ENCODE measurements at places on chromosomes 4 and X.

DNA sequence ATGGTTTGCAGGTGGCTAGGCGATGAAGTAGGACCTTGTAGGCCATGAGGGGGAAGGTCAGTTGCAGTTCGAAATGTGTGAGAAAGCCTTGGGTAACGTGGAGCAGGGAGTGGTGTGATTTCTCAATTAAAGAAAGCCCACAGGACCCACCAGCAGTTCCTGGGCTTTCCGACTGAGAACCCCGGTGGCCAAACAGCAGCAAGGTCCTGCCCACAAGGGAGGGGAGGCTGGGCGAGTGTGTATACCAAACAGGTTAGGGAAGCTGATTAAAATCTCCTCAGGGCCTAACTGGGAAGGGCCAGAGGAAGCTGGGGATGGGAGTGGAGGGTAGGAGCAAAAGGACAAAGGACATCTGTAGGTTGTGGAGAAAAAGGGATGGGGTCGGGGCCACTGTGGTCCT lies 2.4 kb downstream of the ATP6AP1 start:
- no peak for DNase-seq

DNA sequence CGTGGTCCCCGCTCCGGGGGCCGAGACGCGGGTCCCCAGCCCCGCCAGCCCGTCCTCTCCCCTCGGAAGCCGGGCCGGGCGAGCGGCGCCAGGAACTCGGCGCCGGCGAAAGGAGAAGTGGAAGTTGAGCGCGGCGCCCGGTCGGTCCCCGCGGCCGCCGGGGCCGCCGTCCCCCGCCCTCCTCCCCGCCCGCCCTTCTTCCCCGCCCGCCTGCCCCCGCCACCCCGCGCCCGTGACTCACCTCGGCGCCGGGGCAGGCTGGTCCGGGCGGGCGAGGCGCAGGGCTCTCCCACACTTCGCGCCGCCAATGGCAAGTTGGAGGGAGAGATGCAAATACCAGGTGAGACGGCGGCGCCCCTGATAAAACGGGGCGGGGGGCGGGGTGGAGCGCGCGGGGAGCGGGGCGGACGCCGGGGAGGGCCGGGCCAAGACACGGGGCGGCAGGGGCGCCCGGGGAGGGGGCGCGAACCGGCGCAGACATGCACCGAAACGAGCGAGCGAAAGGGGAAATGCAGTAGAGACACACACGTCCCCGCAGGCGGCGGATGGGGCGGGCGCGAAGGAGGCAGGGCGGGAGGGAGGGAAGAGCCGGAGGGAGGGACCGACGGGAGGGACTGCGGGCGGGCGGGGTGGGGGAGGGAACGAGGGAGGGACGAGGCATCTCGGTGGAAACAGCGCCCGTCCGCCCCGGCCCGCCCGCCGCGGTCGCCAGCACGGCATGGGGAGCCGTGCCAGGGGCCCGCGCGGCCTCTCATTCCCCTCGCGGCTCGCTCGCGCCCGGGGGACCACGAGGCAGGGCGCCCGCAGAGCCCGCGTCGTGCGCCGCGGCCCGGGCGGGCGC lies at the start of gene ELF4:
Gene ELF4, minus strand, starts transcription at position 119 of the 841 bp plus-strand sequence. CDS start 29,167 bp downstream, outside the sequence.
- peak; percentile 57 for DNase-seq

GRCh38 chrX:39508300-39508692 lies 589.5 kb downstream of the BCOR start:
- DNase-seq: no peak

DNA sequence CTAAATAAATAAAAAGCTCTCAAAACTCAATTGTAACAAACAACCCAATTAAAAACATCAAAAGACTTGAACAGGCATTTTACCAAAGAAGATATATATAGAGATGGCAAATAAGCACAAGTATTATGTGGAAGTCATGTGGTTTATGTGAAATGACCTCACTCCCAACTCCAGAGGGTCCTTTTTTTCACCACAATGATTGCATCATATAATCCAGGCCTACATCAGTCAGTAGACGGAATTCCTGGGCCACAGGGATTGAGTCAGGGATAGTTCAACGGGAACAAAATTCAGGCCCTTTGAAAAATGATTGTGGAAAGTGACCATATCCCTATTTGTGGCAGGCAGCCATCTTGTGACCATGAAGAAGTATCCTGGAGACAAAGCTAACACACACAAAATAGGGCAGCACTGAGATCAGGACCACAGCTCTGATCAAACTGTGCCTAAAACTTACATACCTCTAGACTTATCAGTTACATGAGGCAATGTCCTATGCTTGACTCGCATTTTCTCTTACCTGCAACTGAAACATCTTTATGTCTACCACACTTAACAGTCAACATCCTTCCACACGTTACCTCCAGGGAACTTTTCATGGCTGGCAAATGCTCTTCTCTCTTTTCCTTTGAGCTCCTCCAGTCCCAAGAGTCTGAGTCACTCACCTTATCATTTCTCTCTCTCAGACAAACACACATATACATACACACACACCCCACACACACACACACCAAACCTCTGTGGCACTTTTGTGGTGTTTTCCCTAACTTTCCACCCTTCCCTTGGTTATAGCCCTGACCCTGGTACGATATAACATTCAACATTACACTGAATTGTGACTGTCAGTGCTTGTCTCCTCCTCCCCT lies 113.5 kb downstream of the PHF8 start:
- peak; percentile 42 for DNase-seq

DNA sequence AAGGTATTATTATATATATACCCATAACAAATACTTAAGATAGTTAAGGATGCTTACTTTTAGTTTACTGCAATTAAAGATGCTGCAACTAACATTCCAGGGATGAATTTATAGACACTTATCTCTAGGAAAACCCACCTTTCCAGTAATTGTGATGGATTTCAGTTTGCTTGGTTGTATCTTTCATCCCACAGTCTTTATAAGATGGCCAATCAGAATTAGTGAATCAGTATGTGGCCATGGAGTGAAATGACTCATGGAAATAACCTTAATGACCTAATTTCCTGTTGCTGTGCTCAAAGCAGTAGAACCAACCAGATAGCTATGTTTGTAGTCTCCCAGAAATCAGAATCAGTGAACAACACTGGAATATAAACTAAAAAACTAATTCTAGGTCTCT lies 26.4 kb downstream of the MOSPD2 start:
- peak; percentile 39 for DNase-seq

DNA sequence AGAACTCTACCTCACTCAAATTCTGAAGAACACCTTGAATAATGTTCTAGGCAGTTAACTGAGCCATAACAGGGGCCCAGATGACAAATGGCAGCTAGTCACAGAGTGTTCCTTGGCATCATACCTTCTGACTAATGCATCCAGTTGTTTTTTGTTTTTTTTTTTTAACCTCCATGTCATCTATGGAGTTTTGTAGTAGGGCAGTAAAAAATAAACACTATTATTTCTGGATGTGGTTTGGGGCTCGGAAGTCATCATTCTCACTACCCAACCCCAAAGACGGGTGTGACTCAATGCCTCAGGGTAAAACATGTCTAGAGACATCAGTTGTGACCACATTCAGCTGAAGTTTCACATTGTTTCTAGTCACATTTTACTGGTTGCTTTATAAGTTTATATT lies 31.2 kb upstream of the MCF2 start:
- DNase-seq: peak; percentile 67

GRCh38 chr4:40299811-40300292 lies 35.3 kb upstream of the CHRNA9 start:
- DNase-seq: no peak

DNA sequence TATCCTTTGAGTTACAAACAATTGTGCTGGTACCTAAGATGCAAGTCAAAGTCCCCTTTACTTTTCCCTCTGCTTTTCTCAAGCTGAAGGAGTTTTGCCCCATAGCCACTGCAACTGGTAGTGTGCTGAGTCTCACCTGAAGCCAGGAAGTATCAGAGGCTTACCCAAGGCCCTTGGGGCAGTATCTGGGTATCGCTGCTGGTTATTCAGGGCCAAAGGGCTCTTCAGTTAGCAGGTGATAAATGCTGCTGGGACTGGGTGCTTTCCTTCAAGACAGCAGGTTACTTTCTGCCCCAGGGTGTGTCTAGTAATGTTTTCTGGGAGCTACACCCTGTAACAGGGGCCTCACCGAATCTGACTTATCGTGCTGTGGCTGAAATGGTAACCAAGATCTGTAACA lies 90.4 kb upstream of the SLC6A14 start:
- DNase-seq: no peak

DNA sequence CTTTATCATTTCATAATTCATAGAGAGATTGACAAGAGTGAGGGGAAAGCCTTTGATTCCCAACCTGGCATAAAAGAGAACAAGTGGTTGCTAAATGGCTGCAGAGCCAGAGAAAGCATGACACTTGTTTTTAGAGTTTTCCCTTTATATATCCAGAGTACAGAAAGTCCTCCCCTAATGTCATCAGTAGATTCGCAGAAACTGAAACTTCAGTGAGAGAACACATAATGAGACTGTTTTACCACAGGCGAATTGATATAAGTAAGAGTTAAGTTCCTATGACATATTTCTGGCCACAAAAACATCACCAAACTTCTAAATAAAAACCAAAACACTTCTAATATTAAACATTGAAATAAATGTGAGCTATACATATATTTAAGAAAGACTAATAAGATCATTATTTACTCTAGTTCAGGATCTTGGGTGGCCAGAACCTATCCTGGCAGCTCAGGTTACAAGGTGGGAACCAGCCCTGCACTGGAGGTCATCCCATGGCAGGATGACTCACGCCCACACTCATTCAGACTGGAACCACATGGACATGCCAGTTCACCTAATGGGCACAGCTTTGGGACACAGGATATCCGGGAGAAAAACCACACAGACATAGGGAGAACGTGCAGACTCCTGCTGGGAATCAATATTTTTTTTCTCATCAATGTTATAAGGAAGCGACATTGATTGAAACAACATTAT lies 35.5 kb downstream of the NWD2 start:
- DNase-seq: no peak

GRCh38 chr4:159216834-159217233 lies 114.0 kb downstream of the RAPGEF2 start:
- no peak for DNase-seq

DNA sequence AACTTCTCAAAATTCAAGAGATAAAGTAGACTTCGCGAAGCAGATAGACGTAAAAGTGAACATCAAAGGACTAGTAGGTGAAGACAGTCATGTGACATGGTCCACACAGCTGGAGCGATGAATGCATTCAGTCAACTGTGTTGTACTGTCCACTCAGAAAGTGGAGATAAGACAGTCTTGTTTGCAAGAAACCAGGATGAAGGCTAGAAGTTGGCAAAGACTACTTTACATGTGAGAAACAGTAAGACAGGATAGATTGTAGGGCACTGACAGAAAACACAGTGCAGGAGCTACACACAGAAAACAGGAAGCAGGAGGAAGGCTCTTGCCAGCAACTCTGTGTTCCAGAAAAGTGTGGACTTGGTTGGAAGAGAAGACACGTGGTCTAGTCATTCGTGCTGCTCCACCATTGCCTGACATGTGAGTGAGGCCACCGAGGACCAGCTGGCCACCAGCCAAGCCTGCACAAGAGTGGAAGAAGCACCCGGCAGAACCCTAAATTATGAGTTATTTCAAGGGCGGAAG lies 78.9 kb downstream of the FAT1 start:
- no peak for DNase-seq

- no peak for DNase-seq
Measured at GRCh38 chr4:63505714-63506460, 903.4 kb downstream of the TECRL start.

- DNase-seq: no peak
Measured at GRCh38 chr4:52144372-52144771, 93.3 kb downstream of the SPATA18 start.

- no peak for DNase-seq
Measured at GRCh38 chr4:69984030-69984443, 11.7 kb upstream of the STATH start.

DNA sequence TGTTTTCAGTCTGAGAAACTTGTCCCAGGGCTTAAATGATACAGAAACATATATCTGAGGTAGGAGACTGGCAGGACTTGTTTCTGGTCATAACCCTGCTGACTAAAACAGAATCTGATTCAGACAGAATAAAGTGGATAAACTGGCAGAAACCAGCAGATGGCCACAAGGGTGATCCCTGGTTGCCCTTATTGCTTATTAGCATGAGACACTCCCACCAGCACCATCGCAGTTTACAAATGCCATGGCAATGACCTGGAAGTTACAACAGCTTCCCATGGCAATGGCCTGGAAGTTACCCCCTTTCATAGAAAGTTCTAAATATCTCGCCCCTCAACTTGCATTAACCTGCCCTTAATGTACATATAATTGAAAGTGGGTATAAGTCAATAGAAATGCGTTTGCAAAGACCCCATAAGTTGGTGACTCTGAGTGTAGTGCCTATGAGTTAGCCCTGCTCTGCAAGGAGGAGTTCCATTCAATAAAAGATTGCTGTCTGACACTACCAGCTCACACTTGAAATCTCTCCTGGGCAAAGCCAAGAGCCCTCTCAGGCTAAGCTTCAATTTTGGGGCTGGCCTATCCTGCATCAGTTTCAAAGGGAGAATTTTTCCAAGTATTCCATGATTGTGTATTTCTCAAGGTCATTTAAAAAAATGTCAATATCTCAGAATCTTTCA lies 52.9 kb upstream of the PAGE5 start:
- no peak for DNase-seq

GRCh38 chrX:136157187-136157586 lies 9.9 kb downstream of the FHL1 start:
- no peak for DNase-seq

DNA sequence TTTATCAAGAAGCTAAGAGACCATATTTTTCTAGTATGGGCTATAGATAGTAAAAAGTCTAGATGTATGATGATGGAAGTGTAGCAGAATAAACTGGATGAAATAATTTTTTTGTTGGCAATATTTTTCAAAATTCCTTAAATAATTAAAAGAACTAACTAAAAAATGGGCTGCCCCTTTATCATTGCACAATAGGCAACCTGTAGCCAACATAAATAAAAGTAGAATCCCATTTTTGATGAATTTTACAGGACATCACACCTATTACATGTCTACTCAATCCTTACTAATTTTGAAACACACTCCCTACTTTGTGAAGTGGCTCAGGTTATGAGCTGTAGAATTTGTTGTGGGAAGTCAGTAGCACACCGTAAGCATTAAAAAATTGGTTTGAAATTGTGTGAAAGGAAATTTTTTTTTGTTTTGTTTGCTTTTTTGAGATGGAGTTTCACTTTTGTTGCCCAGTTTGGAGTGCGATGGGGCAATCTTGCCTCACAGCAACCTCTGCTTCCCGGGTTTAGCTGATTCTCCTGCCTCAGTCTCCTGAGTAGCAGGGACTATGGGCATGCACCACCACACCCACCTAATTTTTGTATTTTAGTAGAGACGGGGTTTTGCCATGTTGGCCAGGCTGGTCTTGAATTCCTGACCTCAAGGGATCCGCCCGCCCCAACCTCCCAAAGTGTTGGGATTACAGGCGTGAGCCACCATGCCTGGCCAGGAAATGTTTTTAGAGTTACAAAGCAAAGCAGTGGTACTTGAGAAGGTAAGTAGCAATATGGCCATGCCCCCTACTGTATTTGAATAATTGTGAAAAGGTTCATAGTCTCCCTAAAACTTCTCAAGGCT lies 8.9 kb upstream of the RUFY3 start:
- DNase-seq: no peak
